HS-27A (cell line): ENCODE measurements at places on chromosomes 6 and 20.

GRCh38 chr6:157631412-157631811 lies 191.6 kb upstream of the SNX9 start:
- DNase-seq = no peak

GRCh38 chr6:34025861-34026260 lies 120.0 kb downstream of the GRM4 start:
- no peak for DNase-seq

DNA sequence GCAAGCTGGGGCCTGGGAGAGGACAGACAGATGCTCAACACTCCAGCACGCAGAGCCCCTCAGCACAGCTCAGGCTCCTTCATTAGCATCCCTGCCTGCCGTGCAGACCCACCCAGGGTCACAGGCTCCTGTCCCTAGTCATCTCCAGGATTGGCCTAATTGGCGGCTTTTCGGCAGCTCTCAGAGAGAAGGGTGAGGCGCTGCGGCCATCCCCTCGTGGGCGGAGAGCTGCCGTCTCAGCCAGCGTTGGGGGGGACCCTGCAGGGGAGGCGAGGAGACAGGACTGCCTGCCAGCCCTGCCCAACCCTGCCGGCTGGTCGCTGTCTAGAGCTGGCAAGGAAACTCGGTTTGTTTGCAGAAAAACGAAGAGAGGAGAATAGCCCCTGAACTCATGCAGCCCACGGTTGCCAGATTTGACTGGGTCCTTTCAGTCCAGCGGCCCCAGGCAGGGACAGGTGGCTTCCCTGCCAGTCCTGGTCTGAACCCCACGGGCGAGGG lies 26.8 kb downstream of the BHLHE23 start:
- DNase-seq = no peak

DNA sequence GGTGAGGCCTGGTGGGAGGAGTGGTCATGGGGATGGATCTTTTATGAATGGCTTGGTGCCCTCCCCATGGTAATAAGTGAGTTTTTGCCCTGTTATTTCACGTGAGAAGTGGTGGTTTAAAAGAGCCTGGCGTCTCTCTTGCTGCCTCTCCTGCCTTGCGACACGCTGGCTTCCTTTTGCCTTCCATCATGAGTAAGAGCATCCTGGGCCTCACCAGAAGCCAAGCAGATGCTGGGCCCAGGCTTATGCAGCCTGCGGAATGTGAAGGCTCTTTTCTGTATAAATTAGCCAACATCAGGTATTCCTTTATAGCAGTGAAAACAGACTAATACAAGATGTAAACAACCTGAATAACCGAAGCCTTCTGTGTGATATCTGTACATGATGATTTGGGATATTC lies 27.6 kb downstream of the VTA1 start:
- DNase-seq = no peak

- no peak for DNase-seq
Observed at GRCh38 chr20:58810116-58810878, 40.4 kb downstream of the GNAS-AS1 start.

DNA sequence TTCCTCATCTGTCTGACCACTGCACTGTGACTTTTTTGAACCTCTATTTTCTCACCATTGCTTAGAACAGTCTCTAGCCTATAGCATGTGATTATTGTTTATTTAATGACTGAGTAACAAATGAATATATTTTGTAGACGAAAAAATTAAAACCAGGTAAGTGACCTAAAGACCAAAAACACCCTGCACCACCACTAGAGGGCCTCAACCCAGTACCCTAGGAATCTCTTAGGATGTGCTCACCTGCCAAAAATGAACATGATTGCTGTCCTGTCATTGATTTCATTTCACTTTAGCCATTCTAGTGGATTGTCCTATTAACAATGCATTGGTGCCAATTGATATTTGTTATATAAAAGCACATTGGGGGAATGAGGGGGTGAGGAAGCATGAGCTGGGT lies 199.1 kb downstream of the COL9A1 start:
- no peak for DNase-seq

DNA sequence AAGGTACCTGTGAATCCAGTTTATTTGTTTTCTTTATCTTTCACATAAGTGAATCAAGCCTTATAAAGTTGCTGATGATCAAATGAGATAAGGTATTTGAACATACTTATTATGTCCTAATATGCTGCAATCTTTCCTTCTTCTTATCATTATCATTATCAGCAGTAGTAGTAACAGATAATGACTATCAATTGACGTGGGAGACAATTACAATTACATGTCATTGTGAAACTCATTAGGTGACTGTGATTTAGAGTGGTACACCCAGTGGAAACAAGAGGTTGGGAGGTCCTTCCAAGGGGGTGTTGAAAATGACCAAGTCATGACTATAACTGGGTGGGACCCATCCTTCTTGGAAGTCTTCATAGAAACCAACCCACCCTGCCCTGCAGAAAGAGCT lies 2.8 kb downstream of the CLIC5 start:
- DNase-seq = no peak

GRCh38 chr20:46438156-46438750 lies 31.8 kb upstream of the ELMO2 start:
- DNase-seq = no peak

DNA sequence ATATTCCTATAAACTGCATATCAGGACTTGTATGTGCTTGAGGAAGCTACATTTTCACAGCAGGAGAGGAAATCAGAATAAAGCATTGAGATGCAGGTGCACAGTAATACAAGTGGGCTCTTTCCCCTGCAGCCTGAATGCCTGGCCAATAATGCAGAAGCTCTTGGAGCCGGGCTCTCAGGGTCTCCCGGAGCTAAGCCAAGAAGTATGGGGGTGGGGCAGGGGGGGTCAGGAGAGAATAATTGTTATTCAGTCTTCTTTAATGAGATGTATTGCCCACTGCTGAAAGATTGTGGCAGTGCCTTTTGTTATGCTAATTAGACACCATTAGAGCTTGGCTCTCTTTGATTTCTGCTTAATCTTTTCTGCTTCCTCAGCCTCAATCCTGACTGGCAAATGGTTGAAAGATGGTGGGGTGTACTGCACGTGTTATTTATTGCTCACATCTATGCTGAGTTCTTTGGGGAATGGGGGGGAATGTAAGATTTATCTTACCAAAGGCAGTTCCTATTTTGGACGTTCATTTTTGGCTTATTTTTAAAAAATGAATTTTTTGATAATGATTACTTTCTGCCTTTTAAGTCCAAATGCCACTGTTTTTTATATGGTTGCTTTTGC lies 407.6 kb upstream of the SOX4 start:
- DNase-seq = no peak

DNA sequence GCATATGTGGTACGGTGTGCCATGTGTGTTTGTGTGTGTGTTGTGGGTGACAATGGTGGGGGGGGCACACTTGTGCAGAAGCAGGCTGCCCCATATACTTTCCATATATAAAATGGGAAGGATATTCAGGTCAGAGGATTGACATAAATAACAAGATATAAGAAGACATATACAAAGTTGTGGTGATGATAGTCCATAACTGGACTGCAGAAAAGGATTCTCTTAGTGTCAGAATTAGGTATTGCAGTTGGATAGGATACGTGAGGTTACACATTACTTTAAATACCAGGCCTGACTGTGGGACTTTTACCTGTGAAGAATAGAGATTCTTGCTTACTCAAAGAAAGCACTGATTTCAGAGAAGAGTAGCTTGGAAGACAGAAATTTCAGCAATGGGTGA lies 1260.3 kb downstream of the EPHA7 start:
- DNase-seq = no peak

GRCh38 chr6:81718126-81718525 lies 34.4 kb downstream of the TENT5A start:
- DNase-seq = no peak

GRCh38 chr6:158316022-158316421 lies 3.8 kb downstream of the TULP4 start:
- DNase-seq = no peak

GRCh38 chr6:32397252-32397920 lies 9.6 kb downstream of the BTNL2 start:
- DNase-seq = no peak

- DNase-seq = no peak
Observed at GRCh38 chr6:156410649-156411048, 366.5 kb upstream of the ARID1B start.

DNA sequence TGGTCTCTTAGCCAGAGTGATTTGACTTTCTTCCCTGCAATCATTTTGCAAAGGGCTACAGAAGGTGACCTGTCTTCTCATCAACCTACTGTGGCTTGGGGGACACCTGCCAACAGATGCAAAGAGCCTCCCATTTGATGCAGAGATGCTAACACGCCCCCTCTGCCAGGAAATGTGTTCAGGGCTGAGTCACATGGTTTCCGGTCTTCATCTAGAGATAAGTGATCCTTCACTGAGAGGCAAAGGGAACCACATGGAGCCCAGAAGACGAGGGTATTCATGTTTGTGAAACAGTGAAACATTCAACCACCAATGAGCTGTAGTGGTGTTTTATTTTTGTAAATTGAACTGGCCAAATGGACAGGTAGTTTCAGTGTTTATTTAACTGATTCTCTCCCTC lies 109.0 kb upstream of the RIN2 start:
- DNase-seq = no peak

DNA sequence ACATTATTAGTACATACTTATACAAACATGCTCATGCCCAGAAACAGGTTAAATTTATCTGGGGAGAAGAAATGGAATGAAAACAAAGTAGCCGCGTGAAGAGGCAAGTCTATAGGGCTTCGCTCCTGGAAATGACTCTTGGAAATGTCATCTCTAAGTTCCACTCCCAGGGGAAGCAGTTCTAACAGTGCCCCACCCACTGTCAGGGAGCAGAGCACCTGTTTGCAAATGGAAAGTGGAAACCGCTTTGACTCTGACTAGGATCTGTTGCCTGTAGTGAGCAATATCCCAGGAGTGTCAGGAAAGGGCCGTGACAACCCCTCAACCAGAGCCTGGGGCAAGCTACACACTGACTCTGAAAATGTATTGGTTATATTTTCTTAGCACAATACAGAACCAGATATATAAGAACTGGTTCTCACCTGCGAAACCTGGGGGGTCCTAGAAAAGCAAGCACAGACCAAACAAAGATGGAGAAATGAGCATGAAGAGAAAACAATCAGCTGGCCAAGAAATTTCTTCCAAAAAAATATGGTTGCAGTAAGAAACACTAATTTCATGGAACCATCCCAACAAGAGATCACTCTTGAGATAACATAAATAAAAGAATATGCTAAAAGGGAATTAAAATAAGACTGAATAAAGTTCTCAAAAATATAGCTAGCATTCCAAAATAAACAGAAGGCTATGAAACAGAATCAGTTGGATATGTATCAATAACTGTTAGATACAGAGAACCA lies 47.5 kb upstream of the CRISP1 start:
- DNase-seq = no peak

DNA sequence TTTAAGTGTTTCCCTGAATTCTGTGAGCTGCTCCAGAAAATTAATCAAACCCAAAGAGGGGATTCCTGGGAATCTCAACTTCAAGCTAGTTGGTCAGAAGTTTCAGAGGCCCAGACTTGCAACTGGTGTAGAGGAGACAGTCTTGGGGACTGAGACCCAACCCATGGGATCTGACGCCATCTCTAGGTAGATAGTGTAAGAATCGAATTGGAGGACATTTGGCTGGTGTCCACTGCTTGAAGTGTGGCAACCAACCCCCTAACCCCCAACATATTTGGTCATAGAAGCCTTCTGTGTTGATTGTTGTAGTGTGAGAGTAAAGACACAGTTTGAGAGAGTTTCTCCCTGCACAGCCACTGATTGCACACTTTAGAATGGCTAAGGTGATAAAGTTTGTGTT lies 103.5 kb upstream of the CARMIL1 start:
- DNase-seq = no peak

DNA sequence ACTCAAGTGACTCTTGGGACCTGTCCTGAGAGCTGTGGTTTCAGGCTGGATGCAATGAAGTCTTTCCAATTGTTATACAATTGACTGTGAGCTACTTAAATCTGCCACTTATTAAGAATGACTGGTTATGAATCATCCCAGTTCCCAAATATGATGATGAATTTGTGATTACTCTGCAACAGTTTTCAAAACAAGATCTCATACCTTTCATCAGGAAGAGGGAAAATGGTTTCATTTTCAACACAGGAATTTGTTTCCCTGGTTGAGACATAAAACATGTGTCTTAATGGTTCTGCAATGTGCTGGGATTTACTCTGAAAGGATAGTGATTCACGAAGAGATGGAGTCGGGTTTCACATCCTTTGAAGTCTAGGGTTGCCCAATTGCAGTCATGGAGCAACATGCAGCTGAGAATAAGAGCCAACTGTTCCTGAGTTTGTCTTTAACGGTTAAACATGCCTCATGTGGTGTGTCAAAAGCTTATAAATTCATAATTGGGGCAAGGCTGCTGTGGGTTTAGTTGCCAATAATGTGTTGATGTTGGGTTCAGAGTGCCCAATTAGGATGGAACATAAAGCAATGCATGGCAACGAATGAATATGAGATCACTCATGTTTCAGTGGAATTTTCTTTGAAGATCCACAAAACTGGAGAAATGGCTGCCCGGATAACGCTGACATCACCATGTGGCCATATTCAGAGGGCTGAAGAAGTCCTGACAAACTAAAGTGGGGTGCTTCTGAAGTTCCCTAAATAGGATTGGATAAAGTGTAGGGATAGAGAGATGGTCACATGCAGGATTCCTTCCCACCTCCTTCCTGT lies 41.0 kb downstream of the CYP24A1 start:
- peak; percentile 97 for DNase-seq

DNA sequence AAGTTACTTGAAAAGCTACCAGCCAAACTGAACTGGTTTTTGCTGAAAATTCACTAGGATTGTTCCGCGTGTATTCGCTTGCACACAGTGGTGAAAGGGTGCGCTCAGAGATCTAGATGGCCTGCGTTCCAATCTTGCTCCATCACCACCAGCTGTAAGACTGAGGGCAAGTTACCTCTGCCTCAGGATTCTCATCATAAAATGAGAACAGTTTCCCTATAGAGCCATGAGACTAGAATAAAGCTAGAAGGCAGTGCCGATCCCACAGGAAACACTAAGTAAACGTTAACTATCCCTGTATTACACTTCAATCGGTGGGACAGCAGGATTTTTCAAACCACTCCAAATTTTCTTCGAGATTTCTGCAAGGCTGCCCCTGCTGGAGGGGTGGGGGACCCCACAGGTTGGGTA lies 838 bp downstream of the AHCY start:
- DNase-seq = no peak

DNA sequence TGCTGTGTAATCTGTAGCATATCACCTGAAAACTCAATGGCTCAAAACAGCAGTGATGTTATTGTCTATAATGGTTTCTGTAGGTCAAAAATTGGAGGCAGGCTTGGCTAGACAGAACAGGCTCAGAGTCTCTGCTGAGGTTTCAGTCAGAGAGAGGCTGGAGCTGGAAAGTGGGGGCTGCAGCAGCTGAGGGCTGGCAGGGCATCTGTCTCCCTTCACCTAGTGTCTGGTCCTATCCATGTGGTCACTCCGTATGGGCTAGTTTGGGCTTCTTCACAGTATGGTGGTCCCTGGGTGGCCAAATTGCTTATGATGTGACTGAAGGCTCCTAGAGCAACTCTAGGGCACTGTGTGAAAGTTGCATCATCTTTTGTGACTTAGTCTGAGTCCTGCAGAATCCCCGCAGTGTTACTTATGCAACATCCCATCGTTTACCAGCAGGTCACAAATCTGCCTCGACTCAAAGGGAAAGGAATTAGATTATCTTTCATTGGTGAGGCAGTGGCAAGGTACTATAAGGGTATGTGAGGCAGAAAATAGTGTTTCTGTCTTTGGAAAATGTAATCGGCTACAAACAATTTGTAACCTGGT lies 497.0 kb downstream of the EPHA7 start:
- DNase-seq = no peak

- no peak for DNase-seq
Observed at GRCh38 chr6:112910256-112910655, 563.1 kb downstream of the RFPL4B start.
